Activated T-cell treated with anti-CD3 and anti-CD28 coated beads, Interleukin-2, amount 50 U/mL, for 48 hours (primary cell): ENCODE measurements at places on chromosomes 7 and 10.
A peak's percentile ranks its signal among the peaks of the same experiment; 100 is the strongest.

- no peak for DNase-seq
These were observed 507.5 kb upstream of the SORCS1 start for GRCh38 chr10:107671960-107672359.

- DNase-seq: no peak
These were observed 779 bp downstream of the NFKB2 start for GRCh38 chr10:102396317-102396650.

DNA sequence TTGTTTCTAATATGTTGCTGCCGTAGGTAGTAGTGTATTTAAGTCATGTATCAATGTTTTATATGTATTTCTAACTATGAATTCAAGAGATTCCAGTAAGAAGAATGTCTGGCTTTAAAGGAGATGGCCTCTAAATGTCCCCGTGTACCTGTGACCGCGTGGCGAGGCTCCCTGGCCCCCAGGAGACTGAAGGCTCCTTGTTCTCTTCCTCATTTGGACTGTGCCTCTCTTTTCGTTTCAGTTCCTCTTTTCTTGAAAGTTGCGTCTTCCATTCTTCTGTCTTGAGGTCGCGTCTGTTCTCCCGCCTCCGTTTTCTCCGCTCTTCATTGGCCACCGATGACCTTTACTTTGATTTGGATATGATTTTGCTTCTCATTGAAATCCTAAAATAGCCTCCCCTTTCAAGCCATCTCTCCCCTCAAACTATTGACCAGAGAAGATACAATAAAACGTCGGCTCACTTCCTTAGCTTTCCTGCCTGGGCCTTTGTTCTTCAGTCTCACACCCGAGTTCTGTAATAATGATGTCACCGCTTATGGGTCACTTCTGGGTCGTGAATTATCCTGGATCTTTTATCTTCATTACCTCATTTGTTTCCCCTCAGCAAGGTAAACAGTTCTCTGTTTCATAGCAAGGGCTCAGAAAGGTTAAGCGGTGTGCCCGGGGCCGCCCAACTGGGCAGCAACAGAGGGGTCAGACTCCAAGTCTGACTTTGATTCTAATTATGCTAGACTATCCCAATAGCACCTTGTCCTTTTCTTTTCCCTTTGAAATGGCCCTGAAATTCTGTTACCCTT, 28.7 kb downstream of the WIPI2 start:
- DNase-seq: no peak

- no peak for DNase-seq
These were observed 37.0 kb downstream of the PRR15 start for GRCh38 chr7:29600661-29601060.

DNA sequence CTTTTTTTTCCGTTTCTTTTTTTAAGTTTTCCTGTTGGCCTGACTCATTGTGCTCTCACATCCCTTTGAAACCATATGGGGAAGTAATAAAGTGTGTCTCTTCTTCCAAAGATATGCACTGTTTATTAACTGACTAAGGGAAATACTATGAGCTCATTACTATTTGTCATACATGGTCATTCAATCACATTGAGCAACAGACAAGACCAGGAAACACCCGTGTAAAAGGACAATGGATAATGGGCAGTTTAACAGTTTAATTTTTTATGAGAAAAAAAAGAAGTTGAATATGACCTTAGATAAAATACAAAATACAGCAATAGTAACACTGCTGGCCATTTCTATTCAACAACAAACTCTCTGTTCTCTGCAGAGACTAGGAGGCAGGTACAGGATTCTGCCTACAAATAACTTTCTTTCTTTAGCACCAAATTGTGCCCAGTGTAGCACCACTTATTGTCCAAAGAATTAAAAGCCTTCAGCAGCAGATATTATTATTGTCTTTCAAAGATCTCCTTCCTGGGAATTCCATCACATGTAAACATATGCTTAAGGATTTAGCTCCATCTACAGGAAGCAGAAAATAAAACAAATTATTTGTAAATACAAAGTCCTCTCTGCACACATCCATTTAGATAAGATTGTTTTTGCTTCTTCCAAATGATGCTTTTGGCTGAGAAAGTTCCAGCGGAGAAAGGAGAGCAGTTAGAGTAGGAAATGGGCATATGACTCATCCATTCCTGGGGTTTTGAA, 55.0 kb upstream of the AKR1E2 start:
- DNase-seq: no peak

GRCh38 chr7:97272237-97272975, 154.9 kb downstream of the SDHAF3 start:
- DNase-seq: no peak

GRCh38 chr10:30542895-30543288, 86.7 kb downstream of the LYZL2 start:
- DNase-seq: no peak

DNA sequence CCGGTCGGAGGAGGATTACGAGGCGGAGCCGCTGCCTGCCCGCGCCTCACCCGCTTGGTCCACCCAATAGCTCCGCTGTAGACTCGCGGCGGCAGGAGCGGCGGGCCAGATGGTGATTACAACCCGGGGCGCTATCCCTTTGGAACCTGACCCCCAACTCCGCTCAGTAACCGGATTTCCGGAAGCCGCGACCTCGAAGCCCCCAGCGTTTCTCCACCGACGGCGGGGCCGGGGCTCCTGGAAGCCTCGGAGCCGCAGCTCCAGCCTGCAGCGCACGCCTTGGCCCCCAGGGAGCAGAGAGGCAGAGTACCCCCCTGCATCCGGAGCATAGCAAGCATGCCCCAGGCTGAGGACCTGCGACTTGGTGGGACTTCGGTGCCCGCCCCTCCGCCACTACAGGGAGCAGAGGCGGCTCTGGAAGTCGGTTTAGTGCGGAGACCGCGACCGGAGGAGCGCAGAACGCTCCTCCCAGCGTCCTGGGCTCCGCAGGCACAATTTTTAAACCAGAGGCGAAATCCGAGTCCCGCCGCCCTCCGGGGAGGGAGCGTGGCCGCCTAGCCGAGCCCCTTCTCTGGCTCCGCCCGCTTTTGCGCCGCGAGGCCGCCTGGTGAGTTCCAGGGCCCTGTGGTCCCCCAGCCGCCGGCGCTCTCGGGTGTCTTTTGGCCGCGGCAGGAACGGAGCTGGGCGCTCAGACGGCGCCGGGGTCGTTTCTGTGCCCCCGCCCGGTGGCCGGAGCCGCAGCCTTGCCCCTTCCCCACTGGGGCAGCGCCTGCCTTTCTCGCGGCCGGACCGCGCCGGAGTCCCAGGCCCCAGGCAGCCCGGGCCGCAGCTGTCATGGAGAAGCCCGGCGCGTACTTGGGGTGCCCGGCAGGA, 28.2 kb upstream of the BMS1 start:
- peak; percentile 43 for DNase-seq

DNA sequence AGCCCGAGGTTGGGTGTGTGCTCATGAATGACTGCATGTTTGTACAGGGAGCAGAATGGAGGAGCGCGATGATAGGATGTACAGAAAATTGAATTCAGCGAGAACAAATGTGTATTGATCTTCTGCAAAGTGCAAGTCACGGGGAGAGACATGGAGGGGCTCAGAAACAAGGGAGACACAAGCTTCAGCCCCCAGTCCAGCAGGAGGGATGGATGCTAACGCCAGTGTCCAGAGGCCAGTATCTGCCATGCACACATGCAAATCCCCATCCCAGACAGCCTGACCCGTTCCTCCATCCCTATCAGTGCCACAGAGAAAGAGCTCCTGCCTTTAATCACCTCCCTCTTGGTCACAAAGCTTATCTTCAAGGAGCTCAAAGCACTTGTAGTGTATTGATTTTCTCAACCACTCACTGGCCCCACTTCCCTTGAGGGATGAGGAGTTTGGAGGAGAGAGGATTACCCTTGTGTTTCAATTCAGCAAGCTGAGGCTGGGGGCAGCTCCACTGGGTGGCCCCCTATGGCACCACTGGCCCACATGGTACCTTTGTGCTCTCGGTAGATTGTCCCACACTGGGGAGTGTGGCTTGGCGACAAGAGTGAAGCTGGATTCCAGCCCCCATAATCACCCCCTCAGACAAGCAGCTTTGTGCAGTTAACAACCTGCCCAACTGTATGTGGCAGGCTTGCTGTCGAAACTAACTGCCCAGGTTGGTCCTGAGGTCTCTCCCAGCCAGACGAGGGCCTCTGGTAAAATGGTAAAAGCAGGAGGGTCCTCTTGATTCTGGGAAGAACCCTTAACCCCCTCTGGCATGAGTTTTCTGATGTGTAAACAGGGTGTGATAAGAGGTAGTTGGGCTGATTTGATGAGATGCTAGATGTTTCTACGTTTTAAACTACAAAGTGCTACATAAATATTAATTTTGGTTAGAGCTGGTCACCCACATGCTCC, 151.6 kb upstream of the UNC5B start:
- DNase-seq: no peak
